ENCODE measurements at places on chromosomes 13 and 19.
A peak's percentile ranks its signal among the peaks of the same experiment; 100 is the strongest.

DNA sequence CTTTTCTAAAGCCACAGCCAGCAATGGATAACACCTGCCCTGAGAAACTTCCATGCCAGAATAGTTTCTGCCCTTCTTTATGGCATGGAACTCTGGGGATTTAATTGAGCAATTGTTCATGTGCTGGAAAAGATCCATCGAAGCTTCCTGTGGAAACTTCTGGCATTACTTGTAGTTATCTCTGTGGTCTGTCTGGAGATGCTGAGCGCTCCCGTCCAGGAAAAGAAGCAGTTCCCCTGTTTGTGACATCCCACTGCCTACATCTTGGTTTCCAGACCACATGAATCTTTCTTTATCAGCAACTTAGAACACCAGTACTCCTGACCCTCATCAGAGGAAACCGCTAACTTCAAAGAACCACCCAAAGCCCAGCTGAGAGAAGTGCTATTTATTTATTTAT, 24.6 kb downstream of the FLT1 start:
- DNase-seq = no peak

- no peak for DNase-seq
Observed at GRCh38 chr13:100138859-100139491, 50.1 kb downstream of the PCCA start.

GRCh38 chr13:107563099-107563925, 652.0 kb downstream of the LIG4 start:
- no peak for DNase-seq

GRCh38 chr13:32309312-32310133, 5.6 kb downstream of the ZAR1L start:
- no peak for DNase-seq

DNA sequence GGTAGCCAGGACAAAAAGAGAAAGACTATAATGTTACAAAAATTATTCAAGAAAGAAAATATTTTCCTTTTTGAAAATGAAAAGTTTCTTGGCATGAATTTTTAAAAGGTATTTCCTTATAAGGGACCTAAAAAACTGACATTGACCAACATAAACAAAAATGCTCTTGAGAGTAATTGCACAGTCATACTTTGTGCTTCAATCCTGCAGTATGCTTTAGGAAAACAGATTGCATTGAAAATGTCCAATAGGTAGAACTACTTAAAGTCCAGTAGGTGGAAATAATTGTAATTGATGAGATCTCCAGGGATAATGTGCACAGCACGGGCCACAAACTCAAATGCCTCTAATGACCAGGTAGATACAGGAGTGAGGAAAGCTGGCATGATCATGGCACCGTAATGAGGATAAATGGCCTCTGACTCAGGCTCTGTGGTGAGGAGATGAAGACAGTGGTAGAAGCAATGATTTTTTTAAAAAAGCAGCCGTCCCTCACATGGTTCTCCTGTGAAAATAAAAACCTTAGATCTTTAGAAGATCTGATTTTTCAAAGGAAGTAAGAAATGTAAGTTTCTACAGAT, 278.0 kb downstream of the ITGBL1 start:
- DNase-seq = no peak

DNA sequence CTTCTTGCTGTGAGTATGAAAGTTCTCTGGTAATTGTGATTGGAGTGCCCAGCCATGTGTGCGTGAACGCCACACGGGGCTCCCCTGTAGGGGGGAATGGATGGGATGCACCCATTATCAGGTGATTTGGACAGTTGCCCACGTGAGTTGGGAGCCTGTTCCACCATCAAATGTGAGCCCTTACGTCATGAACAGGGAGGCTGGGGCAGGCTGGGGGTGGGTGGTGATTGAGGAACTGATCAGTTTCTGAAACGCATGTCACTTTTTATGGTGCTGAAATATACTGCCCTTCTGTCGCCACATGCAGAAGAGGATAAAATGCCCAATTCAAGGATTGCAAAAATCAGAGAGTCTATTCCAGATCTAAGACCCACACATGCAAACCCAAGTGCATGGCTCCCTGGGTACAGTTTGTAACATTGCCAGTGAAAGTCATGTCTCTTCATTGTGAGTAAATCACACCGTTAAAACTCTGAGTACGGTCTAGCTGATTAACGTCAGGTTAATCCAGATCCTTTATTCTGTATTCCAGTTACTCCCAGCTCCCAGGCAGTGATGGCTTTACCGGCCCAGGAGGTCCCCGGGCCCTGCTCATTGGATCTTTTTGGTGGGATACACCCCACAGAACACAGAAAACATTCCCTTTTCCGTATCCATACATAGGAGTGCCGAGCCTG, 90.2 kb downstream of the RAB20 start:
- peak; percentile 58 for DNase-seq

GRCh38 chr13:97242755-97243497, 20.8 kb downstream of the MBNL2 start:
- DNase-seq = no peak

DNA sequence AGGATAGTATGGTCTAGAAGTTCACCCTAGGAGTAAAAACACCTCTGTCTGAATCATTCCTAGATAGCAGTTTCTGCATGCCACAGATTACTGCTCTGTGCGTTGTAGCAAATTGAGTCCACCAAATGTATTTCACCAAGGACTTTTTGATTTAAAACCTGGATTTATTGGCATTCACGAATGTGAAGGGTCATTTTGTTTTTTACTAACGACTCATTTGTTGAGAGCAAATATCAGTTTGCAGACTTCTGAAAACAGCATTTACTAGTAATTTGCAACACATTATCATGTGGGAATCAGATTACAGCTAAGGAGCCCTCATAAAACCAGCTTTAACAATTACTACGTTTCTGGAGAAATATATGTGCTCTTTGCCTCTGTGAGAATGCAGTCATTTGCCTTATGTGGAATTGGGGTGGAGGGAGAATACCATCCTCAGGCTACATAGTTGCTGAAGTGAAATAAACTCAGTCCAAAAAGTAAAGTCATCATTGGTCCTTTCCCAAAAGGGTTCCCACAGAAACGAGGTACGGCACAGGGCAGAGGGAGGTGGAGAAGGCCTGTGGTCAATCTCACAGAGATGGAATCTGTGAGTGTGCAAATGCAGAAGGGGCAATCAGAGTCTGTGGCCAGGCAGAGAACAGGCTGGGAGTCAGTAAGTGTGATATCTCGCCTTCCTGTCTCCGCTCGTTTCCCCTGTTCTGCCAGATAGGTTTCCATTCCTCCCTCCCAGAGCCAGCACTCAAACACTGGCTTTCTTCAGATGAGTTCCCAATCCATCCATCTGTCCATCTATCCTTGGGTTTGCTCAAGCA, 63.1 kb downstream of the DLEU7 start:
- DNase-seq = no peak

GRCh38 chr19:40337594-40337993, 10.6 kb downstream of the C19orf47 start:
- DNase-seq = no peak

- no peak for DNase-seq
Observed at GRCh38 chr13:77861741-77862140, 56.9 kb downstream of the EDNRB start.

GRCh38 chr13:75657111-75657510, 21.0 kb downstream of the LMO7 start:
- no peak for DNase-seq

- DNase-seq = no peak
Observed at GRCh38 chr13:83884141-83884540, 1.9 kb upstream of the SLITRK1 start.

GRCh38 chr13:58827904-58828303, 1196.4 kb downstream of the PCDH17 start:
- no peak for DNase-seq

- no peak for DNase-seq
Observed at GRCh38 chr13:89897681-89898080, 1449.8 kb upstream of the MIR17HG start.

DNA sequence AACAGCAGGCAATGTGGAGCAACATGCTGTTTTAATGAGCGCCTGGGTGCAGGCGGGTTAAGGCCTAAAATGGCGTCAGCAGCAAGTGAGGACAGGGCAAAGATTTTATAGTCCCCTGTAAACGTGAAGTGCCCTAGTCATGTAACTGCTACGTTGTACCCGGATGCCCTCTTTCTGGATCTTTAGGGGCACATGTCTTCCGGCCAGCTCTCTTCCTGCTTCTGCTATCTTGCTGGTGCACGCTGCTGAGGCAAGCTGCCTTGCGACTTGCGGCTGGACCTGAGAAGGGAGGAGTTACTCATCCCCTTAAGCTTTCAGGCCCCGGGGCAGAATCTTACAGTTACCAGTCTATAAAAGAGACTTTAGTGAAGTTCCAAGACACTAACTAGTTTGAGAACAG, 303.6 kb upstream of the DACH1 start:
- DNase-seq = no peak

DNA sequence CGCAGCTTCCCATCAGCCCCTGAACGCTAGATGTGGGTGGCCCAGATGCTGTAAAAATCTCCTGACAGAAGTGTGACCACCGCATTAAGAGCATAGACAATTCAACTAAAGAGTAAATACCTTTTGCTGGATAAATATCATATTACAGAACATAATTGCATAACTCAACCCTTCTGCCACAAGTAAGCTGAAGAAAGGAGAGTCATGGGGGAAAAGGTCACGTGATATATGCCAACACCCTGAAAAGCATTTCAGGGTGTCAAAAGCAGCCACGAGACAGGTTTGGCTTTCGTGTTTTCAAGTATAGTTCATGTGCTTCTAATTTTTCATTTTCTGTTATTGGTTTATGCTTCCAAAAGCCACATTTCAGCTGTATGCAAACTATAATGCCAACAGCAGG, 71.3 kb downstream of the LHFPL6 start:
- no peak for DNase-seq

GRCh38 chr19:10334588-10335351, 1.4 kb upstream of the RAVER1 start:
- no peak for DNase-seq

GRCh38 chr13:19959831-19960652, 1.5 kb downstream of the ZMYM2 start:
- peak; percentile 78 for DNase-seq

DNA sequence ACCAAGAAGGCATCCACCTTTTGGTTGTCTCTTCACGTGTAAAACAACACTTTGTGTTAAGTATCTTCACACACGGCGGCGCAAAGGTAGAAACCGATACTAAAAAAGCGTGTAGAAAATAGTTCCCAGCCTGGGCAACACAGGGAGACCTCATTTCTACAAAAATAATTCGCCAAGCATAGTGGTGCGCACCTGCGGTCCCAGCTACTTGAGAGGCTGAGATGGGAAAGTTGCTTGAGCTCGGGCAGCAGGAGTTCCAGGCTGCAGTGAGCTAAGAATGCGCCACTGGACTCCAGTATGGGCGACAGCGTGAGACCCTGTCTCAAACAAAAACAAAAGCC, 573 bp upstream of the ERCC5 start:
- DNase-seq = no peak

DNA sequence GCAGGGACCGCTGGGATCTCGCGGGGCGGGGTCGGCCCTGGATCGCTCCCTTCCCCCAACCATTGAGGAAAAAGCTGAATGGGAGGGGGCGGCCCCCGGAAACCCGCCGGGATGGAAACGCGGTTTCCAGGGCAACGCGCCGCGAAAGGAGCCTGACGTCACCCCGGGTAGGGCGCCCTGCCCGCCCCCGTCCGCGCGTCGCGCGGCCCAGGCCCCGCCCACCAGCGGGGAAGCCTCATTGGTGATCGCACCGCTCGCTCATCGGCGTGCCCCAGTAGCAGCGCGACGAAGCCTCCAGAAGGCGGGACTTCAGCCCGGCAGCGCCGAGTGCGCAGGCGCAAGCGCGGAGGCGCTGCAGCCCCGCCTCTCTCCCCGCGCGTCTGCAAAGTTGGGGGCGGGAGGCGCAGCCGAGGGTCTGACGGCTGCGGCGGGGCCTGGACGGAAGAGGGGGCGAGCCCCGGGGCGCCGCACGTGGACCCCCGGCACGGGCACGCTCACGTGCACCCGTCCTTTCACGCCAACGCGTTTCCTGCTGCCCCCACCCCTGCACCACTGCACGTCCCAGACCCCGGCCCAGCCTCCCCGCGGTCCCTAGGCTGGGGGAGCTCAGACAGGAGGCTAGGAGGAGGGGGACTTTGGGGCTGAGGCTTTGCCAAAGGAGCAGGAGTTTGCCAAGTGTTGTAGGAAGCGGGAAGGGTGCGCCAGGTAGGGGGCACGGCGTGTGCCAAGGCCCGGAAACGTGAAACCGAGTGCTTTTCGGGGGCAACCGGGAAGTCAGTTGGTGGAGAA, 8.2 kb upstream of the CIRBP start:
- DNase-seq = peak; percentile 98

- DNase-seq = no peak
Observed at GRCh38 chr13:46176756-46177155, 5.2 kb downstream of the LCP1 start.

DNA sequence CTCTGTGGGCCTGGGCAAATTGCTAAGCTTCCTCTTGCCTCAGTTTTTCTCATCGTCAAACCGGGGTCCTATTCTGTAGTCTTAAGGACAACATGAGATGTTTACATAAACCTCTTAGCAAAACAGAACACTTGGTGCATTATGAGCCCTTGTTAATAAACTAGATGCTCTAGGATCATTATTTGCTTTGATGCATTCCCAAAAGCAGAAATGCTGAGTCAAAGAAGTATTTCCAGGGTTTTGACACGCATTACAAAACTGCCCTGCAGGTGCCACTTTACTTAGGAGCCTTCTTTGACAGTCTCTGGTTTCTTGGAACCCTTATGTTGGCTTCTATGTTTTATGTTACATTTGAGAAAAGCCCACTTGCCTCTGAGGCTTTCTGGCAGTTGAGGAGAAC, 12.1 kb downstream of the AKAP11 start:
- no peak for DNase-seq

DNA sequence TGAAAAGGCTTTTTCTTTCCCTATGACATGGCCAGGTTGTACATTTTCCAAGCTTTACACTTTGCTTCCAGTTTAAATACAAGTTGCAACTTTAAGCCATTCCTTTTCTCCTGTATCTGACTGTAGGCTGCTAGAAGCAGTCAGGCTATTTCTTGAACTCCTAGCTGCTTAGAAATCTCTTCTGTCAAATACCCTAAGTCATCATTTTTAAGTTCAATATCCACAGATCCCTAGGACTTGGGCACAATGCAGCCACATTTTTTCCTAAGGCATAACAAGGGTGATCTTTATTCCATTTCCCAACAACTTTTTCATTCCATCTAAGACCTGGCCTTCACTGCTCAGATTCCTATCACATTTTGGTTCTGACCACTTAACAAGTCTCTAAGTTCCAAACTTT, 142.7 kb upstream of the TUBA3C start:
- no peak for DNase-seq

DNA sequence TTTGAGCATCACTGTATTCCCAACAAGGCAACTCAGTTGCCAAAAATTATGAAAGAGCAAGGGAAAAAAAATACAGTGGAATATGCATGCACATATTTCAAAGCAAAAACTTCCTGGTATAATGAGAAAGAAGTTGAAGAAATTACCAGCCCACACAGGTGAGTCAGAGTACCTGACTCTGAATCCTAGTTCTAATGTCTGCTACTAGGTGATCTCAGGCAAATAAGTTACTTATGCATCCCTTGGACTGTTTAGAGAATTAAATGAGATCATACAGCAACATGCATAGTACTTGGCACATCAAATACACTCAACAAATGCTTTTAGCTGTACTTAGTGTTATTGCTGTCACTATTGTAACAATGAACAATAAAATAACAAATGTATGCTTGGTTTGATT, 144.9 kb downstream of the MIPEP start:
- DNase-seq = no peak

GRCh38 chr13:80921541-80921940, 580.6 kb upstream of the SPRY2 start:
- DNase-seq = no peak

- DNase-seq = no peak
Observed at GRCh38 chr13:95234242-95234641, 67.0 kb downstream of the ABCC4 start.

All from GM20000 (cell line).